ENCODE measurements at places on chromosomes 7 and 10.

GRCh38 chr10:94366382-94366781, 3.6 kb upstream of the NOC3L start:
- DNase-seq = no peak

DNA sequence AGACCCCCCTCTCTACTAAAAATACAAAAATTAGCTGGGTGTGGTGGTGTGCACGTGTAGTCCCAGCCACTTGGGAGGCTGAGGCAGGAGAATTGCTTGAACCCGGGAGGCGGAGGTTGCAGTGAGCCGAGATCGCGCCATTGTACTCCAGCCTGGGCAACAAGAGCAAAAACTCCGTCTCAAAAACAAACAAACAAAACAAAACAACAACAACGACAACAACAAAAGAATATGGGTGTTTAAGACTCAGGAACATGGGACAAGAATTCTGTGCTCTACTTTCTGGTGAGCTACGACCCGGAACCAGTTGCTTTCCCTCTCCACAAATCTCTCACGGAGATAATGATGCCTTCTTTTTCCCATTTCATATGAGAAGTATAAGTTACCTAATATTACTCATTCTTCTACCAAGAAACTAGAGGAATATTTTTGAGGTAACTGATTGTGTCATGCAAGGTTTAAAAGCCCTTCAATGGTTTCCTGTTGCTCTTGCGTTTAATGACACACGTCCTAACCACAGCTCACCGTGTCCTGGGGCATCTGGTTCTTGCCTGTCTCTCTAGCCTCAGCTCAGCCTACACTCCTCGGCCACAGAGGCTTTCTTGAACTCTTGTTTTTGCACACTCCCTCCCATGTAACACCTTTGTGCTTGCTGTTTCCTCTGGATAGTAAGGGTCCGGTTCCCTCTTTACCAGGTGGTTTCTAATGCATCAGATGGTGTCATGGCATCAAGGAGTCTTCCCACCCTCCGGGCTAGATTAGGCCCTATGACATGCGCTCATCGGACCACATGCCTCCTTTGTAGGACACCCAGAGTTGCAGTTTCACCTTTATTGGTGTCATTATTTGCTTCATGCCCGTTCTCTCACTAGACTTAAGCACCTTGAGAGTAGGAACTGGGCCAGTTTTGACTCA, 67.5 kb downstream of the PFKFB3 start:
- DNase-seq = peak; percentile 9

DNA sequence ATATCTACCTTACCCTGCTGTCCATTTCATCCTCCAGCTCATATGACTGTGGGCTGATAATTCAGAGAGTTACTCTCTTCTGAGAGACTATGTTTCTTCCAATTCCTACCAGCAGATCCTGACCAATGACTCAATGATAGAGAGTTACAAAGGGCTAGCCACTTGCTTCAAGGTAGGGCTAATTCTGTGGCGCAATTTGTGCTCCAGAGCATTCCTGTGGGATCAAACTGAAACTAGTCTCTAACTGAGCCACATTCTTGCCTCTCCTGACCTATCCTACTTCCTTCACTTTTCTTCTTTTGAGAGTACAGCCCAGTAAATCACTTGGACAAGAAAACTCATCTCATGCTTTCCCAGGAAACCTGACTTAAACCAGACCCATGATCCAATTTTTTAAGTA, 17.9 kb upstream of the ASZ1 start:
- peak; percentile 0 for DNase-seq

DNA sequence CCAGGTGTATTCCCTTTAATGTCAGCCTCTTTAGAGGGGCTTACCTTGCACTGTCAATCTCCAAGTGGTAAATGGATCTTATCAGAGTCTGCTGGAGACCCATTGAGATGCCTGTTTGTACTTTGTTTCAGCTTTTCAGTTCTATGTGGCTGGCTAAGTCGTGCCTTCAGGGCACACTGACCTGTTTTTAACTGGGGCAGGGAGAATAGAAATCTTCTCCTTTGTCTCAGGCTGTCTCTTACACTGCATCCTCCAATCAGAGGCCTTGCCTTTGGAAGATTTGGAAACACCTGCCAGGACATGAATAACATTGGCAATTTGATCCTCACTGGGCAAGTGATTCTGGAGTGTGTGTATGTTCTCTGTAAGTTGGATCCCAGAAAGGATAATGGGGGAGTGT, 65.0 kb downstream of the POU6F2 start:
- no peak for DNase-seq

DNA sequence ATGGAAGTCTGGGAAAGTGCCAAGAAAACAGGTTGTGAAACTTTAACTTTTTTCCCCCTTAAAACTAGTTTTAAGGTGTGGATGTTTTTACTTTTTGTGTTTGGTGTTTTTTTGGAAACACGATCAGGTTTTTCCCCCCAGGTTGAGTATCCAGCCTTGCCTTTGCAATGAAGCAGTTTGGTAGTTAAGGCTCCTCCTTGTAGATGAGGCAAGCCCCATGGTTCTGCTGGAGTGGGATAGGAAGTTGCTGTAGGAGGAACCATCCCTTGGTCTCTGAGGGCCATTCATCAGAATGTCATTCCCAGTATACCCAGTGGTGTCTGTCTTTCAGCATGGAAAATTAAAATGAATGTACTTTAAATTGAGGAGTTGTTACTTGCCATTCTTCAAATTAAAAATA, 2.7 kb downstream of the CUL1 start:
- DNase-seq = no peak

Measured in fibroblast of skin of abdomen (primary cell).